ENCODE measurements at places on chromosomes 12 and 14. TPM values are rescaled to one million over a fixed set of nuclear protein-coding genes. Genes with fewer than 3 reads are reported as not detected.

FIGNL2 gene
- not detected for total RNA-seq

DNA sequence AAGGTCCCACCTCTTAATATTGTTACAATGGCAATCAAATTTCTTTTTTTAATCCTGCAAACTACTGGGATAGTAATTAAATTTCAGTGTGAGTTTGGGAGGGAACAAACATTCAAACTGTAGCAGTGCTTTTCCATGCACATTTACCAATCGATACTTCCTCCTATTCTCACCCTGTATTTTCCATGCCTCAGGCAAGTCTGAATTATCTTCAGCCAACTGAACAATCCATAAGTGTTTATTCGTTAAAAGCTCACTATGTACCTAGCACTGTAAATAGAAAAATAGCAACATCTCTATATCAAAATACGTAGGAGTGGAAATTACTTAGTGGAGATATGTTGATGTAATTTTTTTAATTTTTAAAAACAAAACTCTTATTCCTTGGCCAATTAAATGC is 43.5 kb downstream of the CCDC177 start:
- no peak for DNase-seq

FOXN4 gene
- not detected for total RNA-seq

DNA sequence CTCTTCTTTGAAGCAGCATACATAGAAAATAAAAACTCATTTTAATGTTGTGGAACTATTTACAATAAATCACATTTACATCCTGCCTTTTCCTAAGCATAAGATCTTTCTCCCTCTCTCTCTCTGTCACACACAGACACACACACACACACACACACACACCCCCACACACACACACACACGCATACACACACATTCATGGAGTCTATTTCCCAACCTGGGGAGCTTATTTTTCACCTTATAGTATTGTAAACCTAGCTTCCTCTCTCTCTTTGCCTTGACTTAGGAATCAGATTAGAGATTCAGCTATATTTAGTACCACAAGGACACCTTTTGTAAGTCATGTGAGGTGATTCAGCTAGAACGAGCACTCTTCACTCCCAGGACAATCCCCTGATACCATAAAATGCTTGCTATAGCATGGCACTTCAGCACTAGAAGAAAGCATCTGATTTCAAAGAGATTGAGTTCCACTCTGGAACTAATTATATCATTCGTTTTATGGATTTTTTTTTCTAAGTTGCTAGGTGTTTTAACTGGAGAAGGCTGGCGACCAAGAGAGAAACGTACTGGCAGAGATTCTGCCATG is 23.6 kb downstream of the TMEM30B start:
- no peak for DNase-seq

KRT83 gene
- total RNA-seq = not detected

POTEG gene
- total RNA-seq = not detected

GRCh38 chr14:84254290-84254689 is 1275.7 kb upstream of the FLRT2 start:
- no peak for DNase-seq

DNA sequence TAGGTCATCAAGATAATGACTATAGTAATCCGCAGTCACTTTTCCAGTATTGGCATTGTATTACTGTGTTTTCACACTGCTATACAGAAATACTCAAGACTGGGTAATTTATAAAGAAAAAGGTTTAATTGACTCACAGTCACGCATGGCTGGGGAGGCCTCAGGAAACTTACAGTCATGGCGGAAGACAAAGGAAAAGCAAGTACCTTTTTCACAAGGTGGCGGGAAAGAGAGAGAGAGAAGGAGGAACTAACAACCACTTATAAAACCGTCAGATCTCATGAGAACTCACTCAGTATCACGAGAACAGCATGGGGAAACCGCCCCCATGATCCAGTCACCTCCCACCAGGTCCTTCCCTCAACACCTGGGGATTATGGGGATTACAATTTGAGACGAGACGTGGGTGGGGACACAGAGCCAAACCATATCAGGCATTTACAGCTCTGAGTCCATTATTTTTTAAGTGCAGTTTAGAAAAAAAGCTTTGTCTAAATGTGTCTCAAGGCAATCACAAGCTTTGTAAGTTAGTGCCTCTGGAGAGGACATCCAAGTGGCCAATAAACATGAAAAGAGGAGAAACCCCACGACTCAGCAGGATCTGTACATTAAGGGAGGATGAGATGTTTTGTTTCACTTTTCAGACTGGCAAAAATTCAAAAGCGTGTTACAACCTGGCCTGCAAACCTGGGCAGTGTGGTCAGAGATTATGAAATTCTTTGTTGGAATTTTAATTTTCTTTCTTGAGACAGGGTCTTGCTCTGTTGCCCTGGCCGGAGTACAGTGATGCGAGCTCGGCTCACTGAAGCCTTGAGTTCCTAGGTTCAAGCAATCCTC is 82.0 kb downstream of the DNAH10 start:
- DNase-seq = no peak

DNA sequence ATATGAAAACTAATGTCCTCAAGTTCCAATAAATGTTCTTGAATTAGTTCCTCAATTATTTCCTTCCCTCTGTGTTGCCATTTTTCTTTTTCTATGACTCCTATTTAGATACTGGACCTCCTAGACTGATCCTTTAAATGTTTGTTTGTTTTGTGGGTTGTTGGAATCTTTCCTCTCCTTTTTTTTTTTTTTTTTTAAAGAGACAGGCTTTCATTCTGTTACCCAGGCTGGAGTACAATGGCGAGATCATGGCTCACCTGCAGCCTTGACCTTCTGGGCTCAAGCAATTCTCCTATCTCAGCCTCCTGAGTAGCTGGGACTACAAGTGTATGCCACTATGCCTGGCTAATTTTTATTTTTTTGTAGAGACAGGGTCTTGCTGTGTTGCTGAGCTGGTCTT is 9.6 kb downstream of the PRKAG1 start:
- DNase-seq = no peak

DNA sequence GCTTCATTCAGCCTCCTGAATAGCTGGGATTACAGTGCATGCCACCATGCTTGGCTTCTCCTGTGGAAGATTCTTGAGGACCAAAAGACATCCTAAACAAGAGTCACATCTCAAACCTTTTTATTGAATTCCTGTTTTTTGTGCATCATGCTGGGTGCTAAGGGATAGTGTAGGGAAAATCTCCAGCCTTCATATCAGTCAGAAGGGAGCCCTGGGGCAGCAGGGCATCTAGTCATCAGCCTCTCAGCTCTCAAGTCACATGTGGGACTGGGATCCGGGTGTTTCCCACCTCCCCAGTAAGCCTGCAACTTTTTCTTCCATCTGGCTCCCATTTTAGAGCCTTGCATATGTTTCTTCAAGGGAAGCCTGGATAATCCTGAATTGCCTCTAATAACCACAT is 25.1 kb upstream of the OASL start:
- DNase-seq = no peak

GRCh38 chr12:56004211-56004610 is 7.1 kb downstream of the SUOX start:
- DNase-seq = no peak

- no peak for DNase-seq
Measured at GRCh38 chr14:93133464-93133863, 17.7 kb upstream of the ITPK1 start.

MANSC4 gene
- total RNA-seq = not detected

- DNase-seq = no peak
Measured at GRCh38 chr14:35405304-35405996, 901 bp upstream of the NFKBIA start.

GRCh38 chr14:85873006-85873405 is 343.1 kb downstream of the FLRT2 start:
- no peak for DNase-seq

KIF21A gene
- 28.7 TPM for total RNA-seq

A2M gene
- total RNA-seq = not detected

DNA sequence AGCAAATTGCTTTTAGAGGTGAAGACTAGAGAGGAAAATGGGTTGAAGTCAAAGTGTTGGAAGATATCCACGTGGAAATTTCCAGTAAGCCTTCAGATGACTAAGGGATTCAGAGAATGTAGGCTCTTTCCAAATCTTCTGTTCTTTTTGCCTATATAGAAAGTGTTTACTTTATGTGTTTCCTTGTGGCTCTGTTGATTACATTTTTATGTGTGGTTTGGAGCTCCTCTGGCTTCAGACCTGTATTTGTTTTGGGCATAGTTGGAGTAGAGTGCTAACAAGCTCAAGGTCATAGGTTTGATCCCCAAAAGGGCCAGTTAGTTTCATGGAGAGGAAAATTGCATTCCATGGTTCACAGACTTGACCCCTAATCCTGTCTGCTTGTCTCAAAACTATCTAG is 91.9 kb downstream of the IGF1 start:
- DNase-seq = no peak

GRCh38 chr14:50530794-50531365 is 1.5 kb downstream of the MAP4K5 start:
- no peak for DNase-seq

CLEC6A gene
- not detected for total RNA-seq

GRCh38 chr12:9669534-9669933 is at the start of gene CLEC2D:
CLEC2D (plus strand) TSS chr12:9669713; CDS start chr12:9669735, 22 bp downstream.
- no peak for DNase-seq

GRCh38 chr12:104115587-104115975 is 22.4 kb downstream of the NFYB start:
- no peak for DNase-seq

SLC25A47 gene
- total RNA-seq = not detected

- DNase-seq = no peak
Measured at GRCh38 chr14:58866391-58866790, 228.6 kb downstream of the DACT1 start.
